Stimulated activated CD4-positive, alpha-beta T cell treated with anti-CD3 and anti-CD28 coated beads, Interleukin-12 subunit alpha, Interleukin-12 subunit beta, amount 100 ng/mL, for 24 hours (primary cell): ENCODE measurements at places on chromosomes 5 and 9.

- DNase-seq = no peak
These were observed 379.6 kb downstream of the MLLT3 start for GRCh38 chr9:20242510-20243189.

DNA sequence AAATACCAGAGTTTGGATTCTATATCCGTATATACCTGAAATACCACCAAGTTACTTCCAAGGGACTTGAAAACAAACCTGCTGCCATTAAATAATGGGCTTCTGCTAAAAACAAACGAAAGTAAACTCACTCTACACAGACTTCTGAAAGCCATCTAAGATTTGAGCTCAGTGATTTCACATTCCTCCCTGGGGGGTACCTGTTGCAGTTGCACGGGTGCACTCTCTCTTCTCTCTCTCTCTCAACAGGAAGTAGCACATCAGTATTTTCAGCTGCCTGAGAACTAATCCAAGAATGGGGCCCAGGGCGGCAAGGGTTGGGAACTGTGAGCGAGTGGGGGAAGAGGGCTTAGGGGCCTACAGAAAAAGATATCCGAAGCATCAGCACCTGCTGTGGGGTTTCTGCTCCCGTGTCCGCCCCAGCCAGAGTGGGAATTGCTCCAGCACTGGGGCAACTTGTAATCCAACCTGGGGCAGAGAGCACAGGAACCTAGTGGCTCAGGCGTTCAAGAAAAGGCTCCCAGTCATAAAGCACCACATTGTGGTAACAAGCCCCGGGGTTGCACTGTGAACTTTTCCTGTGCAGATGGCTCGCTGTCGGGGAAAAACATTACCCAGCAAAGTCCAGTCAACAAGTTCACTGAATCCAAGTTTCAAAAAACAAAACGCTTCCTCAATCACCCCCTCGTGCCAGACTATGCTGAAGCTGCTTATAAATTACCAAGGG is 99.8 kb downstream of the EFNA5 start:
- no peak for DNase-seq

GRCh38 chr5:50745221-50745910 is 78.9 kb downstream of the PARP8 start:
- DNase-seq = no peak

GRCh38 chr9:131017067-131017466 is 8.1 kb downstream of the LAMC3 start:
- DNase-seq = no peak

- peak; percentile 61 for DNase-seq
These were observed 30.7 kb downstream of the TRIP13 start for GRCh38 chr5:923281-923873.

DNA sequence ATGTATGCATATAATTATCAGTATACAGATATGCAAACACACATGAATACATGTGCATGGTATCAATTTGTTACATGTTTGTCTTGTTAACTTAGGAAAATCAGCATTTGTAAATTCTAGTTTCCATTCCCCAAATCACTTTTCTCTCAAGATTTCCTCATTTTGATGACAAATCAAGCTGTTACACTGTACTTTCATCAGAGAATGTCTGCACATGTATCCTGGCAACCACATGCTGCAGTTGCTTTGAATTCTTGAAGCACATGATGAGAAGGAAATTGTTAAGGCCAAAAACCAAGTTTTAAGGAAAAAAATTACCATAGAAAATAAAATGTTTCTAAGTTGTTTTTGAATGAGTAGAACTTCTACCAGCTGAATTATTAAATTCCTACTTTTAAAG is 1834.5 kb downstream of the EFNA5 start:
- DNase-seq = no peak

DNA sequence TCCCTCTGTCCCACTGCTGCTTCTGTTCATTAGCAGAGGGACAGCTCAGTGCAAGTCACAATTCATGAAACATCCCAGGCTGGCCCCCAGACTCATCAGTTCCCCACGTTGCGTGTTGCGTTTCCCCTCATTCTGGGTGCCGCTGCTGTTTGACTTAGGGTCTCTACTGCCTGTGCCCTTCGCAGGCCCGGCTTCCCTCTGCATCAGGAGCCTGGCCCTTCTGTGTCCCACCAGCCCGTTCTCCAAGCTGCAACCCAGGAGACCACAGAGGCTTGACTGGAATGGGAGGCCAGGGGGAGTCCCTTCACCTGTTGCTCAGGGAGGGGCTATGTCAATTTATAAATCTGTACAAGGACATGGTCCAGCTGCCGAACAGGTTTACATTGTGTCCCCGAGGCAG is 53.9 kb upstream of the SUSD3 start:
- no peak for DNase-seq

DNA sequence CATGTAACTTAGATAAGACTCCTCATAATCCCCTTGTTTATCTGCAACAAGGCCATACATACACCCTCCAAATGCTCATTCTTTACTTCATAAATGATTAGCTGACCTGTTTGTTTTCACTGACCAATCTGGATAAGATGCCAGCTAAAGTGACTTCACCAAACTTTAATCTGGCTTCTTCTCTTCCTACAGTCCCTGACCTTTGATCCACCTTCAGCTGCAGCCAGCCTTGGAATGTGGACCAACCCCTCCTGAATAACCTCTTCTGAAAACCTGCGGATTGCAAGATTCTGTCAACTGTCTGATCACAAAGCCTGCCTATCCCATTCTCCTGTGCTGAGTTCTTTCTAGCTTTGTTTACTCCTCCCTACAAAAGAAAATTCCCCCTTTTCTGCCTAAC is 476.8 kb downstream of the LRRC70 start:
- no peak for DNase-seq

- no peak for DNase-seq
These were observed 10.8 kb upstream of the NUDT12 start for GRCh38 chr5:103573411-103573810.

GRCh38 chr5:129465776-129466344 is 5.8 kb downstream of the ADAMTS19 start:
- no peak for DNase-seq

GRCh38 chr5:103060424-103060954 is 59.4 kb downstream of the GIN1 start:
- no peak for DNase-seq

GRCh38 chr9:69115621-69116020 is 58.5 kb upstream of the TJP2 start:
- DNase-seq = no peak

DNA sequence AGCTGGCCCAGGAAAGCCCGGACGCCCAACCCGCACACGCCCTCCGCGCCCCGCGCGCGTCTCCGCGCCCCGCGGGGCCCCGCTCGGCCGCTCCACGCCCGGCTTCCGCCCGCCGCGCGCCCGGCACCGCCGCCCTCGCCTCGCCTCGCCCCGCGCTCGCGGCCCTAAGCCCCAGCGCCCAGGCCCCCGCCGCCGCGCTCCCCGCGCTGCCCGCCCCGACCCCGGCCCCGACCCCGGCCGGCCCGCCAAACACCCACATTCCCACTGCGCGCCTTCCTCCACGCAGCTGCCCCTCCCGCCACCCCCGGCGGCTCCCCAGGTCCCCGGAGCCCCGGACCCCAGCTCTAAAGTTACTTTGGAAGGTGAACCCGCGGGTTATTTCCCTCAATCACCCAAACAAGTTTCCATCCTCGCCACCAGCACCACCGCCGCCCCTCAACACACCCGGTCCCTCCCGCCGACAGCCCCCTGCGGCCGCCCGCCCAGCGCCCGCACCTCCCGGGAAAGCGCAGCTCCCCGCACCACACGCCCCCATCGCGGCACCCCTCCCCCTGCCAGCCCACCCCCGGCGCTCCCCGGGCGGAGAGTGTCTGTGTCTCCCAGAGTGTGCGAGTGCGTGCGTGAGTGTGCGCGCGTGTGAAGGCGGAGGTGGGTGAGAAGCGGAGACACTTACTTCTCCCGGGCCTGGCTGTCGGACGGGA is 439 bp downstream of the SSBP2 start:
- no peak for DNase-seq

GRCh38 chr9:114883709-114884108 is 46.7 kb downstream of the TNFSF8 start:
- DNase-seq = no peak

GRCh38 chr5:31894141-31894540 is 255.2 kb downstream of the PDZD2 start:
- DNase-seq = no peak

GRCh38 chr9:110083866-110084265 is 124.1 kb downstream of the C9orf152 start:
- no peak for DNase-seq

DNA sequence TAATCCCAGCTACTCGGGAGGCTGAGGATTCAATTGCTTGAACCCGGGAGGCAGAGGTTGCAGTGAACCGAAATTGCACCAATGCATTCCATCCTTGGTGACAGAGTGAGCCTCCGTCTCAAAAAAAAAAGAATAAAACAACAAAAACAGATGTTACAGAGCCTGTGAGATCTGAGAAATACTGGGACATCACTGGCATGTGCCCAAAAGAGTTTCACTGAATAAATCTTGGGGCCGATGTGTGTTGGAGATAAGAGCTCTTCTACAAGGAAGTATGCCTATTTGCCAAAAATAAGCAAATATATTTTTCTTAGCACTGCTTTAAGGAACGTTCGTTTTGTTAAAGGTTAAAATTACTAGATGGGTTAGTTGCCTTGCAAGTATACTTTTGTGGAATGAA is 55.1 kb downstream of the KIAA1958 start:
- DNase-seq = no peak
